ENCODE measurements at places on chromosomes 13 and 19. TPM values are rescaled to one million over a fixed set of nuclear protein-coding genes. Genes with fewer than 3 reads are reported as not detected.

DNA sequence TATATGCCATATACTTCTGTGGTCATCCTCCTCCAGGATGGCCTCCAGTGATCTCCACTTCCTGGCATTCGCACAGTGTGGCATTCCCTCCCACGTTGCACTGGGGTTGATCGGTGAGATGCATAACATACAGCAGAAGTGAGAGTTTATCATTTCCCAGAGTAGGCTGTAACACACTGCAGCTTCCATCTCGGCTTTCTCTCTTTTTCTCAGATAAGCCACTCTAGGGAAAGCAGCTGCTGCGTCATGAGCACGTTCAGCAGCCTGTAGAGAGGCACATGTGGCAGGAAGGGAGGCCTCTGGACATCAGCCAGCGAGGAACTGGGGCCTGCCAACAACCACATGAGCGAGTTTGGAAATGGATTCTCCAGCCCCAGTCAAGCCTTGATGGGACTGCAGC lies 807.1 kb downstream of the DIAPH3 start:
- H3K4me3 ChIP-seq, result no peak overlapping the region
- peak overlapping the region; percentile 28 for H3K27ac ChIP-seq
- H3K36me3 ChIP-seq, result no peaks in the 10 kb centered on the region
- H3K4me1 ChIP-seq, result no peaks in the 10 kb centered on the region

- peak overlapping the region; percentile 74 for H3K4me3 ChIP-seq
- peak; percentile 55 for DNase-seq
- H3K36me3 ChIP-seq, result no peaks in the 10 kb centered on the region
- no peaks in the 10 kb centered on the region for H3K27me3 ChIP-seq
- H3K27ac ChIP-seq, result peak overlapping the region; percentile 35
- peaks cover 6% of the 10 kb centered on the region for H3K4me1 ChIP-seq
Measured at GRCh38 chr19:10835089-10835753, 791 bp downstream of the TMED1 start.

DNA sequence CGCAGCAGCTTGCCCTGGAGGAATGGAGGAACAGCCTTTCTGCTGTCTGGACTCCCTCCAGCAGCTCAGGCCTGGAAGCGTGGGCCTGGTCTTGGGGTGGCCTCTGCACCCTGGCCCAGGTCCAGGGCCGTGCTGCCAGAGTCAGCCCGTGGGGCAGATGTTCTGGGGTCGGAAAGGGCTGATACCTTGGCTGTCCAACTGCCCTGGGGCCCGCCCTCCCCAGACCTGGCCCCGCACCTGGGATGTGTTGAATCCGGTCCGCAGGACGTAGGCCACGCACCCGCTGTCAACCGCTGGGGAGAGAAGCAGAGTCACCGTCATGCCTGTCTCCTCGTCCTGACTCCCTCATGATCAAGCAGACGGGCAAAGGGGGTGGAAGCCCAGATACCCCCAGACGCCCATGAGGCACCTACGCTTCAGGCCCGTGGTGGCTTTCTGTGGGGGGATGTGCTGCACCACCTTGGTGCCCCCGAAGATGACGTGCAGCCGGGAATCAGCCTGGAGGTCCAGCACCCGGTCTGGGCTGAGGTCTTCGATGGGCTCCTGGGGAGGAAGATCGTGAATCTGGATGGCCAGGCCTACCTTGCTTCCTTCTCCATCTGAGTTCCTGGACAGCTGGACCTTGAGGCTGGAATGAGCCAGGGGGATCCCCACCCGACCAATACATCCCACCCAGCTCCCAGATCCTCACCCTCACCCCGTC lies 7.7 kb downstream of the ATP13A1 start:
- DNase-seq, result peak; percentile 25
- no peak overlapping the region for H3K4me3 ChIP-seq
- no peaks in the 10 kb centered on the region for H3K4me1 ChIP-seq
- peaks cover 27% of the 10 kb centered on the region for H3K36me3 ChIP-seq
- H3K27ac ChIP-seq, result no peak overlapping the region

DNA sequence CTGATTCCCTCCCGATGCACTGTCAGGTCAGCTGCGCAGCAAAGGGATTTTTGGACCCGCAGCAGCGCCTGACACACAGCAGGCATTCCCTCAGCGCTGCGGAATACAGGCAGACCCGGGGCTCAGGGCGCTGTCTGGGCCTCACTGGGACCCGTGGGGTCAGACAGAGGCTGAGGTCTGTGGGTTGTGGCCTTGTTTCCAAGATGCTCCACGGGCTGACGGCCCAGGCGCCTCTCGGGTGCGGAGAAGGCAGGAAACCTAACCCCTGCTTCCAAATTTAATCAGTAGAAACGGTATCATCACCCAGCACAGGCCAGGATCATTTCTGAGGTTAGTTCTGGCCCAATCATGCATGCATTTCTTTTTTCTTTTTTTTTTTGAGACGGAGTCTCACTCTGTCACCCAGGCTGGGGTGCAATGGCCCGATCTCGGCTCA lies 686 bp upstream of the RNF126 start:
- no peaks in the 10 kb centered on the region for H3K4me1 ChIP-seq
- no peaks in the 10 kb centered on the region for H3K36me3 ChIP-seq
- peak overlapping the region; percentile 54 for H3K4me3 ChIP-seq
- peak overlapping the region; percentile 89 for H3K27ac ChIP-seq
- no peaks in the 10 kb centered on the region for H3K27me3 ChIP-seq
- no peak for DNase-seq

GRCh38 chr19:27657271-27658051 lies 1555.5 kb downstream of the UQCRFS1 start:
- no peak for DNase-seq
- no peak overlapping the region for H3K4me3 ChIP-seq
- no peaks in the 10 kb centered on the region for H3K27me3 ChIP-seq
- H3K27ac ChIP-seq, result no peak overlapping the region

- H3K4me3 ChIP-seq, result no peak overlapping the region
- no peaks in the 10 kb centered on the region for H3K27me3 ChIP-seq
- no peak overlapping the region for H3K27ac ChIP-seq
- no peaks in the 10 kb centered on the region for H3K4me1 ChIP-seq
- no peaks in the 10 kb centered on the region for H3K36me3 ChIP-seq
Measured at GRCh38 chr13:107301724-107302374, 733.9 kb upstream of the ARGLU1 start.

- H3K36me3 ChIP-seq, result no peaks in the 10 kb centered on the region
- DNase-seq, result no peak
- no peaks in the 10 kb centered on the region for H3K27me3 ChIP-seq
- no peaks in the 10 kb centered on the region for H3K4me1 ChIP-seq
- H3K4me3 ChIP-seq, result peak overlapping the region; percentile 72
- peak overlapping the region; percentile 62 for H3K27ac ChIP-seq
Measured at GRCh38 chr19:49474542-49474924, 518 bp downstream of the FLT3LG start.

DNA sequence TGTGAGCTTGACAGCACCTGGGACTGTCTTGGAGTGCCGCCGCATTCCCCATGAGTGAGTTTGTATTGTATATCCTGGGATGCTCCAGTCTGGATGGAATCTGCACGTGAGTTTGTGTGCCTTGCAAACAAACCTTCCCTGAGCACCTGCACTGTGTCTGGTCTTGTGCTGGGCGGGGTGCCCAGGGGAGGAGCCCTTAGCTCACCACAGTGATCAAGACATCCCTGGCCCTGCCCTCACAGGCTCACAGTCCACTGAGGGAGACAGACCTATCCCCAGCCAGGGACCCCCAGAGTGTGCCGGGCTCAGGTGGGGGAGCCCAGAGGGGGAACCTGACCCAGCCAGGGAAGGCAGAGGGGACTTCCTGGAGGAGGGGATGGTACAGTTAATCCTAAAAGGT lies 1.7 kb upstream of the BCAM start:
- H3K4me1 ChIP-seq, result peaks cover 19% of the 10 kb centered on the region
- no peaks in the 10 kb centered on the region for H3K36me3 ChIP-seq
- peak; percentile 84 for DNase-seq
- no peaks in the 10 kb centered on the region for H3K27me3 ChIP-seq
- H3K27ac ChIP-seq, result peak overlapping the region; percentile 38
- H3K4me3 ChIP-seq, result no peak overlapping the region

- H3K27ac ChIP-seq, result no peak within 1 kb of the TSS
- peaks cover 6% of the 10 kb centered on the region for H3K4me1 ChIP-seq
- H3K27me3 ChIP-seq, result no peaks in the 10 kb centered on the region
- peak within 1 kb of the TSS; percentile 35 for H3K4me3 ChIP-seq
- no peak for DNase-seq
Measured at GRCh38 chr19:17448131-17448967, at the start of gene TMEM221. TSS of gene TMEM221 (minus strand) at chr19:17448668. CDS start at chr19:17448462, 206 bp downstream.

DNA sequence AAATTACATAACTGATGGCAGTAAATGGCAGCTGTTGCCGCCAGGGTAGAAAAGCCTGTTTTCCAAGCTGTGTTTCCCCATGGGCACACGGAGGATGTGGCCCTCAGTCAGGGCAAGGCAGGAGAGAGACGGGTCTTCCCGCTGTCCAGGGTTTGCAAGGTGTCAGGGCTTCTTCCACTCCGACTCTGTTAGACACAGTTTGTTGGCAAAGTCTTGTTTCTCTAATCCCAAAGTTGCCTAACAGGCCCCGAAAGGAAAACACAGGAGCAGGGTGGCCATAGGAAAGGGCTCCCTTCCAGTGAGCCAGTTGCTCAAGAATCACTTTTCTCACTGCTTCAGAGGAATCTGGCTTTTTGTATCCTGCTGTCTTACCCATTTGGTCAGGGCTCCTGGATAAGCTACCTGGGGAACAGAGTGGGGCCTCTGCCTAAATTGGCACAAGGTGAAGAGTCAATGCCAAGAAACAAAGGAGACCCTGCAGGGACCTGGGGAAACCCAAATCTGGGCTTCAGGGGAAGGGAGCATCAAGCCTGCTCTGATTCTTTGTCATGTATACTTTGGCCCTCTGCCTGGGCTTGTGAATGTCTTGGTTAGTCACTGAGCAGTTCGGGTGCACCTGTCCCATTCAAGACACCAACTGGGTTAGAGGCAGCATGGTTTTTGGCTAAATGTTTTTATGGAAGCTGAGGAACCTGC lies 29.0 kb upstream of the CXCL17 start:
- H3K27ac ChIP-seq, result no peak overlapping the region
- no peaks in the 10 kb centered on the region for H3K36me3 ChIP-seq
- no peaks in the 10 kb centered on the region for H3K27me3 ChIP-seq
- no peak for DNase-seq
- no peaks in the 10 kb centered on the region for H3K4me1 ChIP-seq

DNA sequence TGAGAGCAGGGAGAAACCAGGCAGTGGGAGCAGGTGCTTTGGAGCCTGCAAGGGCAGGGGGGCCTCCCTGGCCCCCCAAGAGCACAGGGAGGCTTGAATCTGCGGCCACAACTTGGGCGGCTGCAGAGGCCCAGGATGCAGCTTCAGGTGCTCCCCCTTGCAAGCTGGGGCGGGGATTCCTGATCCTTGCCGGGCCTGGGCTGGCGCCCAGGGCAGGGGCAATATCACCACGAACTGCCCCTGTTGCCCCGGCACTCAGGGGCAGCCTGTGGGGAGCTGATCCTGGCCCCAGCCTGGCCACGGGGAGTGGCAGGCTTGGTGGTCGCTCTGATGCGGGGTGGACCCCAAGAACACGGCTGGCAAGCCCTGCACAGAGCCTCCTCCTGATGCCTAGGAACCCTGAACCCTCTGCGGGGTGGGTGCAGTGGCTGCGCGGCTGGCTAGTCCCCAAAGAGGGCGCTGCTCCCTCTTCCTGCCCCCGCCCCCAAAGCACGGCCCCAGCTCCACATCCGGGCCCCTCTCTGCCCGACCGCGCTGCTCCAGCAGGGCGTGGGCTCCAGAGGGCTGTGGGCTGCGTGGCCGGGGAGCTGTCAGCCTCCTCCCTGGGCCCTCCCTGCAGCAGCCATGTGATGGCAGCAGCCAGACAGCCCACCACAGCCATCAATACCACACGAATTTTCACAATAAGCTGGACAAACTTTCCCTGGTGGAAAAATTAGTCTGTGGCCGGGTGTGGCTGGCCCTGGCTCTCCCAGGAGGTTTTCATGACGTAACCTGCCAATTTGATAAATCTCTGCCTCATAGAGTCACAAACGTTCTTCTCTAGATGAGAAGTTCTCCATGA lies 21.0 kb downstream of the TNFSF9 start:
- DNase-seq, result no peak
- no peaks in the 10 kb centered on the region for H3K36me3 ChIP-seq
- no peaks in the 10 kb centered on the region for H3K27me3 ChIP-seq
- H3K4me1 ChIP-seq, result no peaks in the 10 kb centered on the region
- no peak overlapping the region for H3K27ac ChIP-seq

- DNase-seq, result no peak
- no peak overlapping the region for H3K4me3 ChIP-seq
- H3K27ac ChIP-seq, result no peak overlapping the region
- no peaks in the 10 kb centered on the region for H3K27me3 ChIP-seq
- no peaks in the 10 kb centered on the region for H3K4me1 ChIP-seq
Measured at GRCh38 chr13:27504868-27505194, 54.5 kb upstream of the MTIF3 start.

GRCh38 chr13:50766013-50766412 lies 77.5 kb downstream of the DLEU7 start:
- DNase-seq, result no peak
- no peak overlapping the region for H3K4me3 ChIP-seq
- no peaks in the 10 kb centered on the region for H3K4me1 ChIP-seq

- H3K4me3 ChIP-seq, result no peak overlapping the region
- DNase-seq, result no peak
- H3K27ac ChIP-seq, result no peak overlapping the region
- H3K27me3 ChIP-seq, result no peaks in the 10 kb centered on the region
Measured at GRCh38 chr13:29369060-29369743, 226.3 kb downstream of the SLC7A1 start.

DNA sequence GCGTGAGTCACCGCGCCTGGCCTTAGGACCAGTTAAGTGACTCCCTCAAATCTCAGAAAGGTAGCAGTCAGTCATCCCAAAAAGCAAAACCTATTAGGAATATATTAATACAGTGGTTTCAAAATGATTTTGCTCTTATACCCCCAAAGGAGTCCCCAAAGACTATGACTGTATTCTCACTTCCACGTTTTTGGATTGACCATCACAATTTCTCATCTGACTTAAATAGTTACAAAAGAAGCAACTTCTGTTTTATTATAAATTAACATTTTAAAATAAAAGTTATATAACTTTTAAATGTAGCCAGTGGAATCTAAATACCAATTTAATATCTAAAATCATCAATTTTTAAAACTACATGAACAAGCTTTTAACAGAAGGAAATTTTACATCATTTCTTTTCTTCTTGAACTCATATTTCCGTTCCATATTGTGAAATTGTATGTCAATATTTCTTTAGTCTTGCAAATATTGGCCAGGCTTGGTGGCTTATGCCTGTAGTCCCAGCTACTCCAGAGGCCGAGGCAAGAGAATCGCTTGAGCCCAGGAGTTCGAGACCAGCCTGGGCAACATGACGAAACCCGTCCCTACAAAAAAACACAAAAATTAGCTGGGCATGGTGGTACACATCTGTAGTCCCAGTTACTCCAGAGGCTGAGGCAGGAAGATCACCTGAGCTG lies 1.5 kb upstream of the SPART start:
- no peak for DNase-seq
- no peak overlapping the region for H3K27ac ChIP-seq
- H3K4me3 ChIP-seq, result no peak overlapping the region
- no peaks in the 10 kb centered on the region for H3K36me3 ChIP-seq
- peaks cover 4% of the 10 kb centered on the region for H3K4me1 ChIP-seq

- H3K27me3 ChIP-seq, result no peaks in the 10 kb centered on the region
- H3K27ac ChIP-seq, result no peak overlapping the region
- H3K4me1 ChIP-seq, result no peaks in the 10 kb centered on the region
- H3K4me3 ChIP-seq, result no peak overlapping the region
- no peaks in the 10 kb centered on the region for H3K36me3 ChIP-seq
Measured at GRCh38 chr13:113722921-113723320, 36.1 kb upstream of the TMEM255B start.

Gene INSL3
- not detected for total RNA-seq

Gene KLK15
- total RNA-seq, result not detected

Gene TEX101
- not detected for total RNA-seq

Gene C19orf85
- total RNA-seq, result not detected

Gene PRTN3
- total RNA-seq, result 2.9 TPM

Gene KLC3
- 0.26 TPM for total RNA-seq

Gene ZNF492
- total RNA-seq, result 0.07 TPM

All from right lobe of liver (tissue), 6 donors.